ENCODE measurements at places on chromosomes 16 and 17.
A peak's percentile ranks its signal among the peaks of the same experiment; 100 is the strongest.

GRCh38 chr17:28536532-28537218, 15.7 kb downstream of the UNC119 start:
- no peak for DNase-seq

DNA sequence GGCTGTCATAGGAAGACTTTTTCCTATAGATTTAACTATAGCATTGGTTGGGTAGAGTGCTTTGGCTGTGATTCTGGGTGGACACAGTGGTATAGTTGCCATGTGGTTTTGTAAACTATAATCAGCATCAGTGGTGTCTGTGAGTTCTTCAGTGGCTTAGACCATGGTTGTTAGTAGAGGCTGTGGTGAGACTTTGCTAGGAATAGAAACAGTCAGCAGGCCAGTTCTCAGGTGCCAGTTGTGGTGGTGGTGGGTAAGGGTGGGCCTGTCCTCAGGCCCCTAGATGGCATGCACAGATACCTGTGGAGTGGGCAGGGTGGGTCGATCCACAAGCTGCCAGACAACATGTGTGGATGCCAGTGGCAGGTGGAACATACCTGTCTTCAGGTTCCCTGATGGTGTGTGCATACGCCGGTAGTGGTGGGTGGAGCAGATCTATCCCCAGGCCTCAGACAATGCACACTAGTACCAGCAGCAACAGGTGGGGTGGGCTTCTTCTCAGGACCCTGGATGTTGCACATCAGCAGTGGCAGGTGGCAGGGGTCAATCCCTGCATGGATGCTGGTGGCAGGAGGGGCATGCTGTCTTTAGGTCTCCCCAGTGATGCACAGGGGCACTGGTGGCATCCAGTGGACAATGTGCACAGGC, 28.4 kb upstream of the GINS3 start:
- DNase-seq = no peak

DNA sequence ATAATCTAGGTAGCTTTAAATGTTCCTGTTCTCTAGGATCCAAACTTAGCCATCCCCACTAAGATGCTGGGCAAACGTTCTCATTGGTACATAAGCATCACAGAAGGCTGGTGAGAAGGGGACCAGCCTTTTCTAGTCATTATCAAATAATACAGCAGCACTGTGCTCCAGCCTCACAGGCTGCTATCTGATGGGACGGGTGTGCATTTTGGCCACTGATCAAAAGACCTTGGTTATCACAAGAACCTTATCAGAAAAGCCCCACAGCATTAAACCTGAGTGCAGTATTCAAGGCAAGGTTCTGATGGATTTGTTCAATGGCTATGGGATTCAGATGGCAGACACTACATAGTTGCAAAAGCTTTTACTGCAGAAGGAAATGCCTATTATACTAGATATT, 19.1 kb upstream of the KPNB1 start:
- no peak for DNase-seq

DNA sequence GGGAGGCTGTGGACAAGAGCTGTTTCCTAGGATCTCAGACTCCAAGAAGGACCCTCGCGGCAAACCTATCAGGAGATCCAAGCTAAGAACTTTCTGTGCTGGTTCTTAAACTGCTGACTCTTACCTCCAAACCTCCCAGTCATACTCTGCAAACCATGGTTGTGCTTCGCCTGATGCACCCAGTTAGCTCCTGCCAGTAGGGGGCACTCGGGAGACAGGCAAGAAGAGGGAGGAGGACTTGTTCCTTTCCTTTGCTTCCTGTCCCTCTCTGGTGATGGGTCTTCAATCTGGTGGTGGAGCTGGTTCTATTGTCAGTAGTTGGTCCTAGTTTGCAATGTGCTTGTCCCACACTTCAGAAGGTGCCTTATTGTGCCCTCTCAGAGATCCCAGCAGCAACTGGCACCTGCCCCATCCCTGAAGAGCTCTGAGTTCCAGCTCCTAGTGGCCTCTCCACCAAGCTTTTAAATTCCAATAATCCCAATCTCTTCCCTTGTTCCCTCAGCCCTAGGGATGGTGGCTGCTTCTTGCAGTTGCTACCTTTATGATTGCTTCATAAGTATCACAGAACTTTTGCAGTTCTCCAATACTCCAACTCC, 113.5 kb upstream of the RPL38 start:
- DNase-seq = peak; percentile 34

DNA sequence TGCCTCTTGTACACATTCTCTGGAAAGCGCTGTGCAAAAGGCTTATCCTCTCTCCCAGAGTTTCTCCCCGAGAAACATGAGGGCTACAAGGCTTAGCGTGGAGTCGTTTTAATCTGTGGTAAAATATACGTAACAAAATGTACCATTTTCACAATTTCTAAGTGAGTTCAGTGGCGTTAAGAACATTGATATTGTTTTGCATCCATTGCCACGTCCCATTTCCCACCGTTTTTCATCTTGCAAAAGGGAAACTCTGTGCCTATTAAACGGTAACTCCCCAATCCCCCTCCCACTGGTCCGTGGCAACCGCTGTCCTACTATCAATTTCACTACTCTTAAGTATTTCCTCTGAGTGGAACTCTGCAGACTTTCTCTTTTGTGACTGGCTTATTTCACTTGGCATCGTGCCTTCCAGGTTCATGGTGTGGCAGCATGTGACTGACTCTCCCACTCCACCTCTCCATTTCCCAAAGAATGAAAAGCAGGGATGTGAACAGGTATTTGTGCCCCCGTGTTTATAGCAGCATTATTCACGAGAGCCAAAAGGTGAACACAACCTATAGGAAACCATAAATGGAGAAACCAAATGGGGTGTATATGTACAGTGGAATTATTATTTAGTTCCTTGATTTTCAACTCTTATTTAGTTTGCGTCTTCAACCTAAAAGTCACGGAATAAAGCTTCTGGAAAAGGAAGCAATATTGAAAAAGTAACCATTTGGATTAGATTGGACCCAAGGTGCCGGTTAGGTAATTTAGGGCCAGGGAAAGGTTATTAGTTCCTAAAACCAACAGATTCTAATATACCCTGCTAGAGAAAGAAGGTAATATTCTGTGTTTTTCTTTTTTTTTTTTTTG, 1.1 kb upstream of the USP32 start:
- peak; percentile 16 for DNase-seq

DNA sequence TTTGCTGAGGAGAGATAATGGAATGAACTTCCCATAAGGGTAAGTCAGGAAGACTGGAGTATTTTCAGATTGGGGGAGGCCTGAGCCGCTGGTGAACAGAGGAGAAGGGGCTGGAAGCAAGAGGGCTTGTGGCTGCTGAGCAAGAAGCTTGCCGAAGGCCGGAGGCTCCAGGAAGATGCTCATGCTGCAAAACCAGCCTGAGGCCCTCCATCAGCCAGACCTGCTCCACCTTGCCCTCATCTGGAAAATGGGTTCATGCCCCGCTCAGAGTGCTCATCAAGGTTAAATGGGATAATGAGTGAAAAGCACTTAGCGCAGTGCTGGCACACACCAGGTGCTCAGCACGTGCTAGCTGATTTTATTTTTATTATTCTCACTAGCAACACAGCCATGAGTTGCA, 5.5 kb upstream of the ASGR1 start:
- DNase-seq = no peak

- DNase-seq = no peak
These were observed 132.5 kb upstream of the PLCG2 start for GRCh38 chr16:81646561-81646960.

- peak; percentile 30 for DNase-seq
These were observed 9.8 kb downstream of the CA5A start for GRCh38 chr16:87926246-87927194.

GRCh38 chr17:50575581-50576210, 15.2 kb downstream of the CACNA1G start:
- no peak for DNase-seq

DNA sequence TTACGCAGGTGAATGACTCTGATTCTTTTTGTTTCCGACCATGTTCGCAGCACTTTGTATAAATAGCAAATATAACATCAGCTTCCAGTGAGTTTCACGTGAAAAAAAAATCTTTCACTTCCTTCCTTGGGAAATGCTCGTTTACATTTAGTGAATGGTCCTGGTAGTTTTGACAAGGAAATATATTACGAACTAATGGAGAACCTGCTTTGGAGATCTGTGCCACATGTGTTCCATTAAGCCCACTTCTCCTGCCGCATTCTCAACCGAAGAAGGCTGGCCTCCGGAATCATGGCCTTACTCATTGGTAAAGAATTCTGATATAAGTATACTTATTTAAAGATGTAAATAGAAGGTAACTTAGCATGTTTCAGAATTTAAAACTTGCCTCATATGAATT, 3.6 kb downstream of the CRAMP1 start:
- DNase-seq = no peak

GRCh38 chr17:75271233-75271954, 363 bp upstream of the MIF4GD start:
- peak; percentile 89 for DNase-seq

GRCh38 chr17:8221663-8222379, 11.4 kb upstream of the AURKB start:
- peak; percentile 90 for DNase-seq

- DNase-seq = no peak
These were observed 17.7 kb downstream of the NCBP3 start for GRCh38 chr17:3828151-3828851.

- DNase-seq = no peak
These were observed 2.7 kb downstream of the CARMIL2 start for GRCh38 chr16:67647681-67648080.

DNA sequence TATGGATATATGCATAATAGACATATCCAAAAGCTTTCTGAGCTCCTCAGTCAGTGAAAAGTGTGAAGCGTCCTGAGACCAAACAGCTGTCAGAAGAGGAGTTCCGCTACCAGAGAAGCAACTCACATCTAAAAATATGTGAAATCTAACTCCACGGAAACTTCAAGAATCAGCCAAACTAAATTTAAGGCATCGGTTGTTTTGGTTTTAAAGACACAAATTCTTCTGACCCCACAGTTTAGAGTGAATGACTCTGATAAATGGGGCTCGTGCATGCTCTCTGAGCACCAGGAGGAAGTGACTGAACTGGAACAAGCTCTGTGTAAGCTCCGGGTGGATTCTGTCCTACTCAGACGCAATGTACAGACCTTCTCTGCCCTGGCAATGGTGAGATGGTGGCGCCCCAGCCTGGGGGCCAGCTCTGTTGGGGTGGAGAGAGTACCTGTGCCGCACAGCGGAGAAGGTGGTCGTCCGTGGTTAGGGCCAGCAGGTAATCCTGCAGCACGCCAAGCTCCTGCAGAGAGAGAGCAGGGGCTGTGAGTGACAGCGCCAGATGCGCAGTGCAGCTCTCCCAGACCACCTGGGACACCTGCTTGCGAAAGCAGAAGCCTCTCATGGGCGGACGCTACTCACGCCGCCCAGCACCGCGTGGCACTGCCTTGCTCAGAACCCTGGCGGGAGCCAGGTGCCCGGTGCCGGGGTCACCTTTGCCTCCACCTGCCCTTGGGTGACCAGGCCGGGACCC, 44.4 kb upstream of the ATP2A3 start:
- DNase-seq = no peak

GRCh38 chr16:84007965-84008364, 34.6 kb downstream of the SLC38A8 start:
- DNase-seq = no peak

GRCh38 chr17:38449364-38449763, 21.1 kb downstream of the ARHGAP23 start:
- no peak for DNase-seq

GRCh38 chr16:72558501-72558900, 386.5 kb upstream of the PMFBP1 start:
- no peak for DNase-seq

DNA sequence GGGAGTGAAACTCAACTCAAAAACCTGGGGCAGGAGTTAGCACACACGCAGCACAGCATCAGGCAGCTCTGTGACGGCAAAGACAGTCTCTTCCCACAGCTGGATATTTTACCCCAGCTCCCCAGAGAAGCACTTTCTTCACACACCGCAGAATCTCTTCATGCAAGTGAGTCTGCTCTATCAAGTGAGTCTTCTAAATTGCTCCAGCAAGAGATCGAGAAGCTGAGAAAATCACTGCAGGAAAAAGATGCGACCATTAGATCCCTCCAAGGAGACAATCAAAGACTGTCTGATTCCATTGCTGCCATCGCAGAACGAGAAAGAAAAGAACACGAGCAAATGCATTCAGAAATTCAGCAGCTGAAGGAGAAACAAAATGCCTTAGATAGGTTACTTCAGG, 16.9 kb upstream of the LCMT1 start:
- DNase-seq = no peak

- no peak for DNase-seq
These were observed 127.7 kb downstream of the PARN start for GRCh38 chr16:14502256-14502875.

GRCh38 chr17:55726440-55726839, 3.8 kb upstream of the TMEM100 start:
- no peak for DNase-seq

DNA sequence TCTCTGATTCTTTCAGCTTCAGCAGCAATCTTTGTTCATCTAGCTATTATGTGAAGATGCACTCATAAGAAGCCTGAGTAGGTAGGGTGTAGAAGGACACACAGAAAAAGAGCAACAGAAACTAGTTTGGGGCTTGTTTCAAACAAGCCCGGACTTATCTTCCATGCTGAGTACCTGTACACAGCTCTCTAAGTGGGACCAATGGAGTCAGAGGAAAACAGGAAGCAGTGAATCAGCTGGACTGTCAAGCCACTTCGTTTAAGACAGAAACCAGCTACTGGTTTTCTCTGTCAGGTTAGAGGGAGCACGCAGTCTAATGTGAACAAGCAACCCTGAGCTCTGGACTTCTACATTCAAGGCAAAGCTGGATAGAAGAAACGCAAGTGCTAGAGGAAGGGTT, 16.0 kb downstream of the MAP2K6 start:
- DNase-seq = no peak

GRCh38 chr17:16352667-16353316, 477 bp downstream of the CENPV start:
- DNase-seq = peak; percentile 47

DNA sequence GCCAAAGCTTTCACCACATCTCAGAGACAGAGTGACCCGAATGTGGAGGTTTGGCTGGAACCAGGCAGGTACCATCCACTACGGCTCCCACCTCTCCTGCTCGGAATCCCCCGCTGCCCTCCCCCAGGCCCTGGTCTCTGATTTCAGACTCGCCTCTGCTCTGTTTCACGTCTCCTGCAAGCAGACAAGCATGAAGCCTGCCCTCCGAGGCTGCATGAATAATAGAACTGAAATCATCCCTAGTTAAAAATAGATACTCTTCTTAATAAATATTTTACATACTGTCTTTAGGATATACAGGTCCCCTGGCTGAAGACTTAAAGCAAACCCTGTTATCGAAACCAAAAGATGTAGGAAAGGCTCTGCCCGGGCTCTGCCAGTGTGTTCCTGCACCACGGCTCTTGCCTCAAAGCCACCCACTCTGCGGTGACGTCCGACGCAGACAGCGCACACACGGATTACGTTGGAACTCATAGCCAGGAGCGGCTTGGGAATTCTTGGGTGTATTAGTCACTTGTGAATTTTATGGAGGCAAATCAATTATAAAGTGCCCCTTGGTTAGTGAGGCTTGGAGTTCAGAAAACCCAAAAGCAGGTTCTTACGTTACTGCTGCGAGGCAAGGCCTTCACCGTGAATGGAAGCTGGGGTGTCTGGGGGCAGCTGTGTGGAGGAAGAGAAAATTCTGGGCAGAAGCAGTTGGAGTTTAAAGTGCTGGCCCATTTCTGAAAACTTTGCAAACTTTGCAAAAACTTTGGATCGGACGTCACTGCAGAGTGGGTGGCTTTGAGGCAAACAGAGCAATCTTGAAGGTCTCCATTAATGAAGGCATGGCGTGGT, 25.6 kb upstream of the NPTX1 start:
- no peak for DNase-seq

Measured in stimulated activated CD4-positive, alpha-beta T cell treated with anti-CD3 and anti-CD28 coated beads, Interleukin-12 subunit alpha, Interleukin-12 subunit beta, amount 100 ng/mL, for 4 hours (primary cell).